ENCODE measurements at places on chromosomes 5 and 9.

- DNase-seq, result no peak
Measured at GRCh38 chr5:127596501-127596900, 52.4 kb upstream of the CTXN3 start.

DNA sequence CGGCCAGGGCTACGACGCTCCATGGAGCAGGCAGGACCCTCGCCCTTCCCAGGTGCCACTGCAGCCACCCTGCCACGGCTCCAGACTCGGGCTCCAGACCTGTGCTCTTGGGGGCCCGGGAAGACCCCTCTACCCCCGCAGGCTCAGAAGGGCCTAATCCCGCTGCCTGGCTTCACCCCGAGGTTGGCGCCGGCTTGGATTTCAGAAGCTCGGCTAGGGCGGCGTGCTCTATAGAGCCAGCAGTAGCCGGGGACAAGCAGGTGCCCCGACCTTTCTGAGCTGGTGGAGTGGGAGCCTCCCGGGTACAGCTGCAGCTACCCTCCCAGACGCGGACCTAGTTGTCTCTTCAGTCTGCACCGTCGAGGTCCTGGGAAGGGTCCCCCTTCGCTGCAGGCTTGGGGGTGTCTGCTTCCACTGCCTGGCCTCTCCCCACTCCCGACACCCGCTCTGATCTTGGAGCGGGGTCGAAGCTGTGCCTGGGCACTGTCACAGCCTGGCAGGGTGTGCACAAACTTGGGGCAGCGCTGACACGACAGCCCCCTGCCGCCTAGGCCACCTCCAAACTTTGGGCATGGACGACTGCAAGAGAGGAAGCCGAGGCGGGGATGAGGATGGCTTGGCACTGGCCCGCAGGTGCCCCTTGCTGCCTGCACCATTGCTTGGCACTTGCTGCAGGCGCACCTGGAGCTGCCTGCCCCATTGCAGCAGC is 1366.1 kb upstream of the CDH9 start:
- DNase-seq, result no peak

DNA sequence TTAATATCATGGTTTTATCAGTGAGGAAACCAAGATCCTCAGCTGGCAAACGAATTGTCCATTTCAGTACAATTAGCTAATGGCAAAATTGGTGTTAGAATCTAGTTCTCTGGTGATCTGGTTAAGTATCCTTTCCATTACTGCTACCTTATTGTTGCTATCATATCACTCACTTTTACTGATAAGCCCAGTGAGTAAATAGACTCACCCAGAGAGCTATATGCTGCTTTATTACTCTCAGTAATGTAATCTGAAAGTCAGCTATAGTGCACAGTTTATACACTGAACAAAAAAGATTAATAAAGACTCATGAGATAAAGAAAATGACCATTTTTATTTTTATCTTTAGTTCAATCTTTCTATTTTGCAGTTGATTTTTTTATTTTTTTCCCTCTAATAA is 95.0 kb downstream of the DMAC1 start:
- DNase-seq, result no peak

- no peak for DNase-seq
Measured at GRCh38 chr5:88858392-88858791, 24.6 kb downstream of the MEF2C start.

DNA sequence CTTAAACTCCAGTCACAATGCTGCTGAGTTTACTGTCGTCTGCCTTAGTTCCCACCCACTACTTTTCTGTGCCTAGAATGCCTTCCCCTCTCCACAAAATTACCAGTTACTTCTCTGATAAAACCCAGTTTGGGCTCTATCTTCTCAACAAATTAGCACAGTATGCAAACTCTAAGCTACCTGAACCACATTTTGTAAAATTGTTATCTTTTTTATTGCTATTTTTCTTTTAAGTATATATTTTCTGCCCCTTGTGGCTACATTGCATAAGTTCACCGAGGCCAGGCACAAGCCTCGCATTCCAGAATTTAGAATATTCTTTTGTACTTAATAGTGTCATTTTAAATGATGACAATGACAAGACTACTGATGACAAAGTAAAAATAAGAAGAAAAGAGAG is 60.0 kb downstream of the POU5F2 start:
- no peak for DNase-seq

Data from SK-N-DZ (cell line).